Fibroblast of lung (primary cell): ENCODE measurements at places on chromosomes 12 and 14. TPM values are rescaled to one million over a fixed set of nuclear protein-coding genes. Genes with fewer than 3 reads are reported as not detected.

ESR2 gene
- total RNA-seq = 0.26 and 0.66 TPM in 2 replicates

RALGAPA1 gene
- 34.5 and 45.5 TPM in 2 replicates for total RNA-seq

ESRRB gene
- total RNA-seq = not detected in 2 replicates

NT5DC3 gene
- 10.0 and 10.4 TPM in 2 replicates for total RNA-seq

C12orf56 gene
- total RNA-seq = 0.77 and 1.5 TPM in 2 replicates

RARG gene
- total RNA-seq = 26.7 and 51.4 TPM in 2 replicates

TOMM20L gene
- not detected in 2 replicates for total RNA-seq

HSPB8 gene
- 21.3 and 23.8 TPM in 2 replicates for total RNA-seq

PIWIL1 gene
- total RNA-seq = not detected in 2 replicates

NEUROD4 gene
- not detected in 2 replicates for total RNA-seq

ANO2 gene
- 0.17 TPM in 1 of 2 replicates, not detected in the other for total RNA-seq

KIF5A gene
- 0.51 and 1.3 TPM in 2 replicates for total RNA-seq

ADAMTS20 gene
- not detected in 2 replicates for total RNA-seq

CNTN1 gene
- 0.26 and 0.83 TPM in 2 replicates for total RNA-seq
